ENCODE measurements at places on chromosomes 2 and 18. TPM values are rescaled to one million over a fixed set of nuclear protein-coding genes. Genes with fewer than 3 reads are reported as not detected.

DNA sequence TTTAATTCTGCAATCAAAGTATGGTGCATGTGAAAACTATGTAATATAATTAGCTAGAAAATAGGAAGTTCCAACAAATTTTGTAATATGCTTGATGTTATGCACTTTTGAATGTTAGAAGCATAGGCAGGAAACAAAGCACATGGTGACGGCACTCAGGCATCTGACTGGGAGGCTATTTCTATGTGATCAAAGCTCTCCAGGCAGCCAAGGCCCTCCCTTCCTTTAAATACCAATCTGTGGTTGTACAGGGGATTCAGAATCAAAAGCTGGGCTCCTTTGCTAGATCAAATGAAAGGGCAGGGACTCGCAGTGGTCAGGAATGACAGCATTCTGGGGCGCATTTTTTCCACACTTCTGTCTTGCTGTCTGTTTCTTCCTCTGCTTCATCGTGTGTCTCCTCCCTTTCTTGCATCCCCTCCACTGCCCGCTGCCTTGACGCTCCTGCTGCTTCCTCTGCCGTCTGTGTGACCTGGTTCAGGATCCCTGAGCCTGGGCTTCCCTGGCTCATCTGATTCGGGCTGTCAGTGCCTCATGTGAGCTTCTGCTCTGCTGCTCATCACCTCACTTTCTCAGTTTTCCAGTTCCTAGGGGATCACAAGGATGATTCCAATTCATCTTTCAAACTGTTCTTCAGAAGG lies 30.9 kb downstream of the TMEM182 start:
- H3K36me3 ChIP-seq, result peaks cover 3% of the 10 kb centered on the region
- H3K27ac ChIP-seq, result no peak overlapping the region
- H3K4me1 ChIP-seq, result peaks cover 2% of the 10 kb centered on the region
- DNase-seq, result no peak
- no peak overlapping the region for H3K4me3 ChIP-seq

- DNase-seq, result no peak
- no peaks in the 10 kb centered on the region for H3K36me3 ChIP-seq
- no peaks in the 10 kb centered on the region for H3K4me1 ChIP-seq
- H3K27ac ChIP-seq, result no peak overlapping the region
- no peaks in the 10 kb centered on the region for H3K27me3 ChIP-seq
- no peak overlapping the region for H3K4me3 ChIP-seq
Measured at GRCh38 chr2:147531269-147531668, 313.6 kb upstream of the ACVR2A start.

DNA sequence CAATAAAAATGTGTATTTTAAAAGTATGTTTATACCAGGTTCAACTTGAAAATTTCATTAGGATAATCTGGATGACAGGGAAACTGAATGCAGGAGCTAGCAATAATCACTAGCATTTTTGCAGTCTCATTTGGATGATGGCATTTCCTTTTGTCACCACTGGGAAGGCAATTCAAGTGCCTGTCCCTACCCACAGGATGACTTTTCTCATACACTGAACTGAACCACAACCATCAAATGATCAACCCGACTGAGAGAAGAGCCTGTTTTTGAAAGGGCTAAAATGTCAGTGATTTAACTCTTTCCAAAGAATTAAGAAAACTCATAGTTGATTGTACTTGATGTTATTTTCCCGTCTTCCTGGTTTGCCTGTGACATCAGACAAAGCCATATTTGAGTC lies 115.0 kb downstream of the FAM124B start:
- no peak overlapping the region for H3K27ac ChIP-seq
- no peaks in the 10 kb centered on the region for H3K4me1 ChIP-seq
- no peaks in the 10 kb centered on the region for H3K36me3 ChIP-seq
- DNase-seq, result no peak
- H3K4me3 ChIP-seq, result no peak overlapping the region
- H3K27me3 ChIP-seq, result peaks cover 51% of the 10 kb centered on the region

DNA sequence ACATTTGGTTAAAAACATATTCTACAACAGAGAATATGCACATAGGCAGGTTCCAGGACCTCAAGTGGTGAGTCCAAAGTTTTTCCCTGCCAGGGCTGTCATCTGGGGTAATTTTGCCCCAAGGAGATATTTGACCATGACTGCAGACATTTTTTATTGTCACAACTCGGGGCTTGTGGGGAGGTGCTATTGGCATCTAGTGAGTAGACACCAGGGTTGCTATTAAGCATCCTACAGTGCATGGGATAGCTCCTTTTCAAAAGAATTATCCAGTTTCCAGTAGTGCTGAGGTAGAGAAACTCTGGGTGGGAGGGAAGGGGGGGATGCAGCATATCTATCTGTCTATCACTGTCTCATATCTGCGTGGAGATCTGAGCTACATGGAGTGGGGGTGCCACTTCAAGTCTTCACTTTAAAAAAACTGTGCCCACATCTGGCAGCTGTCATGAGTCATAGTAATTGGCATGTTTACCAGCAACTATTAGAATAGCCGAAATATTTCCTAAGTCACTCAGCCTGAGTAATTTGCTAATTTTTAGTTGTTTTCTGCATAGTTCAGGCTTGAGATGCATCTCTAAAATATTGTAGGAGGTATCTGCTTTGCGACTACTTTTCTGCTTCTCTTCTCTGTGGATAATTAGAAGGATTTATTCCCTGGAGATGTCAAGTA lies 254.0 kb upstream of the RBMS1 start:
- no peak for DNase-seq
- no peaks in the 10 kb centered on the region for H3K36me3 ChIP-seq
- H3K27ac ChIP-seq, result no peak overlapping the region
- peaks cover 1% of the 10 kb centered on the region for H3K4me1 ChIP-seq
- H3K4me3 ChIP-seq, result no peak overlapping the region
- peaks cover 5% of the 10 kb centered on the region for H3K27me3 ChIP-seq

GRCh38 chr2:199946836-199947235 lies 8.5 kb downstream of the TYW5 start:
- no peak for DNase-seq
- H3K4me3 ChIP-seq, result no peak overlapping the region
- no peaks in the 10 kb centered on the region for H3K27me3 ChIP-seq
- H3K36me3 ChIP-seq, result peaks cover 13% of the 10 kb centered on the region
- no peak overlapping the region for H3K27ac ChIP-seq

DNA sequence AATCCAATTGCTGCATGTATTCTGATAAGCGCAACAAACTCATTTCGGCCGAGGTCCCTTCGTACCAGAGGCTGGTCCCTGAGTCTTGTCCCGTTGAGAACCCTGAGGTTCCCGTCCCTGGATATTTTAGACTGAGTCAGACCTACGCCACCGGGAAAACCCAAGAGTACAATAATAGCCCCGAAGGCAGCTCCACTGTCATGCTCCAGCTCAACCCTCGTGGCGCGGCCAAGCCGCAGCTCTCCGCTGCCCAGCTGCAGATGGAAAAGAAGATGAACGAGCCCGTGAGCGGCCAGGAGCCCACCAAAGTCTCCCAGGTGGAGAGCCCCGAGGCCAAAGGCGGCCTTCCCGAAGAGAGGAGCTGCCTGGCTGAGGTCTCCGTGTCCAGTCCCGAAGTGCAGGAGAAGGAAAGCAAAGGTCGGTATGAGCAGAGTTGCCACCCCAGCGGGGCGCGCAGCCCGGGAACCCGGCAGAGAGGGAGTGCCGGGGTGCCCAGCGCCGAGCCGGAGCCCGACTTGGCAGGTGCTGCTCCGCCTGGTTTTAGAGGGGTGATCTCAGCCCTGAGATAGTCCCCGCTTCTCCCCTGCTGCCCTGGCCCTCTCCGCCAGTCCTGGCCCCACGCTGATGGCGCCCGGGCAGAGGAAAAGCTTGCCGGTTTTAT lies 714 bp downstream of the HOXD10 start:
- peaks cover 89% of the 10 kb centered on the region for H3K27me3 ChIP-seq
- H3K4me3 ChIP-seq, result no peak overlapping the region
- peak overlapping the region; percentile 61 for H3K27ac ChIP-seq
- H3K36me3 ChIP-seq, result peaks cover 3% of the 10 kb centered on the region

DNA sequence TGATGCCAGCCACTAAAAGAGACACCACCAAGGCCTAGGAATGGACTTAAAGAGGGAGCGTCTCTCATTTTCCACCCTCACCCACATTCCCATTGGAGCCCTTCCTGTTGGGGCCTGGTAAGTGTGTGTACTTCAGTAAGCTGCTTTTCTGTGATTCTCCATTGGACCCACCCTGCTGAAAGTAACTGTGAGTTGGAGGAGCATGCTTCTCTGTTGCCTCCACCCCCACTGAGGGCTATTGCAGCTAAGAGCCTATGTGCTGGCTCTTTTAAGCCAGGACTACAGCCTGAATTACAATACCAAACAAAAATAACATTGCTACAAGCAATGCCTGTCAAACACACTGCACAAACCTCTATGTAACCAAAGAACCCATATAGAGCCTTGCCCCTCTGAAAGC lies 81.1 kb downstream of the TRABD2A start:
- no peaks in the 10 kb centered on the region for H3K27me3 ChIP-seq
- H3K4me3 ChIP-seq, result peak overlapping the region; percentile 64

- no peaks in the 10 kb centered on the region for H3K36me3 ChIP-seq
- H3K27ac ChIP-seq, result no peak overlapping the region
- no peaks in the 10 kb centered on the region for H3K4me1 ChIP-seq
- peaks cover 10% of the 10 kb centered on the region for H3K27me3 ChIP-seq
- H3K4me3 ChIP-seq, result no peak overlapping the region
Measured at GRCh38 chr2:239612133-239612532, 211.3 kb upstream of the HDAC4 start.

GRCh38 chr2:121049950-121050585 lies 234.9 kb downstream of the TFCP2L1 start:
- no peak overlapping the region for H3K4me3 ChIP-seq
- no peaks in the 10 kb centered on the region for H3K4me1 ChIP-seq
- H3K36me3 ChIP-seq, result no peaks in the 10 kb centered on the region
- no peak overlapping the region for H3K27ac ChIP-seq
- H3K27me3 ChIP-seq, result no peaks in the 10 kb centered on the region
- no peak for DNase-seq

DNA sequence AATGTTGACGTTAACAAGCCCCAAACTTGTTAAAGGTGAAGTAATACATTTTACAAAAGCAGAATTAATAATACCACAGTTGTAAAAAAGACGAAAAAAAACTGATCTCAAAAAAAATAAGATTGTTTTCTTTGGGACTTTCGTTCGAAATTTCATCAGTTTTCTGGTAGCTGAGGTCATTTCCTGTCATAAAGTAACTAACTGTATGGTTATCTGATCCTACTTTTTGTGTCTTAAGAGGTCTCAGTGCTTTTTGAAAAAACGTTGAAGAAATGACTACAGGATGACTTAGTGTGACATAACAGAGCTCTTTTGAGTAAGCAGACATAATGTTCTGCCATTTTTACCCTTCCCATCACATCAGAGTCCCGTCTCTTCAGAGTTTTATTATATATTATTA lies 79.3 kb downstream of the BIRC6 start:
- H3K4me3 ChIP-seq, result no peak overlapping the region
- no peak for DNase-seq
- H3K36me3 ChIP-seq, result peaks cover 42% of the 10 kb centered on the region

GRCh38 chr2:141943918-141944317 lies 186.9 kb downstream of the LRP1B start:
- no peak for DNase-seq
- H3K4me3 ChIP-seq, result no peak overlapping the region
- no peaks in the 10 kb centered on the region for H3K36me3 ChIP-seq
- H3K27ac ChIP-seq, result no peak overlapping the region

- H3K27me3 ChIP-seq, result no peaks in the 10 kb centered on the region
- H3K4me1 ChIP-seq, result no peaks in the 10 kb centered on the region
- no peak overlapping the region for H3K4me3 ChIP-seq
- no peak for DNase-seq
Measured at GRCh38 chr2:76312236-76312635, 601.5 kb upstream of the GCFC2 start.

GRCh38 chr2:169979025-169979424 lies 151.8 kb downstream of the UBR3 start:
- peaks cover 34% of the 10 kb centered on the region for H3K36me3 ChIP-seq
- no peak overlapping the region for H3K4me3 ChIP-seq
- no peak for DNase-seq
- H3K27me3 ChIP-seq, result no peaks in the 10 kb centered on the region
- no peak overlapping the region for H3K27ac ChIP-seq

DNA sequence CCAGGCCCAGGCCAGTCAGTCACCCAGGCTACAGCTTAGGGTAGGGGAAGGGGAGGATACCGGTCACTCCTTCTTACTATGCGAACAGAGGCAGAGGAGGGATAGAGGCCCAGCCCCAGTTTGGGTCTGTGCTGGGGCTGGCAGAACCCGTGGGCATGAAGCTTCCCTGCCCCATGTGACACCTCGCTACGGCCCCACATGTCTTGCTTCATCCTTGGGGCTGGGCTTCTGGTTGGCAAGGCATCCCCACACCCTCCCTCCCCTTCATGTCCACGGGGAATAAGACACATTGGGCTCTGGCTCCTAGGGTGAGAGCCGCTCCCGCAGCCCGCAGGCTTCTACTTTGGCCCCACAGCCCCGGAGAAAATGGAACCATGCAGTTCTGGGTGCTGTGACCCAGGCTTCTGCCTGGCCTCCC lies 32.4 kb downstream of the HS1BP3 start:
- no peaks in the 10 kb centered on the region for H3K36me3 ChIP-seq
- no peak overlapping the region for H3K4me3 ChIP-seq
- no peak for DNase-seq
- no peaks in the 10 kb centered on the region for H3K27me3 ChIP-seq
- no peak overlapping the region for H3K27ac ChIP-seq
- no peaks in the 10 kb centered on the region for H3K4me1 ChIP-seq

GRCh38 chr2:150147889-150148683 lies 339.4 kb downstream of the RND3 start:
- H3K4me3 ChIP-seq, result no peak overlapping the region
- no peaks in the 10 kb centered on the region for H3K4me1 ChIP-seq
- no peak for DNase-seq
- no peak overlapping the region for H3K27ac ChIP-seq
- peaks cover 2% of the 10 kb centered on the region for H3K27me3 ChIP-seq

GRCh38 chr2:145752091-145752806 lies 1232.3 kb upstream of the ZEB2 start:
- no peaks in the 10 kb centered on the region for H3K4me1 ChIP-seq
- H3K27ac ChIP-seq, result no peak overlapping the region
- no peak for DNase-seq
- H3K27me3 ChIP-seq, result peaks cover 2% of the 10 kb centered on the region
- H3K4me3 ChIP-seq, result no peak overlapping the region

- H3K27ac ChIP-seq, result no peak overlapping the region
- no peaks in the 10 kb centered on the region for H3K4me1 ChIP-seq
- H3K4me3 ChIP-seq, result no peak overlapping the region
- DNase-seq, result no peak
- no peaks in the 10 kb centered on the region for H3K36me3 ChIP-seq
Measured at GRCh38 chr2:126831234-126832005, 67.3 kb upstream of the TEX51 start.

- H3K36me3 ChIP-seq, result peaks cover 40% of the 10 kb centered on the region
- H3K4me1 ChIP-seq, result peaks cover 57% of the 10 kb centered on the region
- no peaks in the 10 kb centered on the region for H3K27me3 ChIP-seq
- DNase-seq, result no peak
- H3K4me3 ChIP-seq, result no peak overlapping the region
Measured at GRCh38 chr2:143157418-143157817, 28.2 kb downstream of the ARHGAP15 start.

GRCh38 chr2:148967056-148967455 lies 71.4 kb upstream of the LYPD6B start:
- no peak overlapping the region for H3K4me3 ChIP-seq
- DNase-seq, result no peak
- H3K27me3 ChIP-seq, result no peaks in the 10 kb centered on the region
- H3K36me3 ChIP-seq, result no peaks in the 10 kb centered on the region
- peaks cover 16% of the 10 kb centered on the region for H3K4me1 ChIP-seq

Gene ITGA6
- 26.8 TPM for total RNA-seq

Gene MYOM1
- 3.3 TPM for total RNA-seq

Gene UPP2
- total RNA-seq, result not detected

Gene NTSR2
- total RNA-seq, result not detected

Gene KIF1A
- total RNA-seq, result 2.3 TPM

Gene GPR75
- 3.3 TPM for total RNA-seq

Gene IL18RAP
- 16.7 TPM for total RNA-seq

Gene UGT1A6
- not detected for total RNA-seq
